Left colon (tissue), 2 donors: ENCODE measurements at places on chromosomes 3 and 15. TPM values are rescaled to one million over a fixed set of nuclear protein-coding genes. Genes with fewer than 3 reads are reported as not detected.
A peak's percentile ranks its signal among the peaks of the same experiment; 100 is the strongest.

DNA sequence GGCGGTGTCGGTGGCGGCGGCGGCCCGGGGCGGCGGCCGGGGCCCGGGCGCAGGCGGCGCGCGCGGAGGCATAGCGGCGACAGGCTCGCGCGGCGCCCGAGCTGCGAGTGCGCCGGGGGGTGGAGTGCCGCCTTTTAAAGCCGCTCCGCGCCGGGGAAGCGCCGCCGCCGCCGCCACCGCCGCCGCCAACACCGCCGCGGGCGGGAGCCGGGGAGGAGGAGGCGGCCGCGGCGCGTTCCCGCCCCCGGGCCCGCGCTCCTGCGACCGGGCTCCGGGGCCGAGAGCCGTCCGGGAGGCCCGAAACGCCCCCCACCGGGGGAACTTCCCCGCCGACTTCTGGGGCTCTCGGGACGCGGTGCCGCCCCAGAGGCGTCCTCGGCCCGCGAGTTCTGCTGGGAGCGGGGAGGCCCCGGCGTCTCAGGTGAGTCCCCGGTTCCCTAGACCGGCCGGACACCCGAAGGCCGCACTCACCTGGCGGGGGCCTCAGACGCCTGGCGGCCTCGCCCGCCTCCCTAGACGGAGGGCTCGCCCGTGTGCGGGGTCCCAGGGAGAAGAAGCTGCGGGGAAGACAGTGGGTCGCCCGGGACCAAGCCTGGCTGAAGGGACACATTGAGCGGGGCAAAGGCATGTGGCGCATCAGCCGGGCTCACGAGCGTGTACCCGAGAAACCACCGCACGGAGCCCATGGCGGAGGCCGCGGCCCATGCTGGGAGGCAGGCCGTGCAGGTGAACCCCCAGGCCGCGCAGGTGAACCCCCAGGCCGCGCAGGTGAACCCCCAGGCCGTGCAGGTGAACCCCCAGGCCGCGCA, at the start of gene PCSK6:
TSS of gene PCSK6 (minus strand) at position 109 of the 809 bp plus-strand sequence. CDS start at position 72, 37 bp downstream.
- peak; percentile 63 for DNase-seq

DNA sequence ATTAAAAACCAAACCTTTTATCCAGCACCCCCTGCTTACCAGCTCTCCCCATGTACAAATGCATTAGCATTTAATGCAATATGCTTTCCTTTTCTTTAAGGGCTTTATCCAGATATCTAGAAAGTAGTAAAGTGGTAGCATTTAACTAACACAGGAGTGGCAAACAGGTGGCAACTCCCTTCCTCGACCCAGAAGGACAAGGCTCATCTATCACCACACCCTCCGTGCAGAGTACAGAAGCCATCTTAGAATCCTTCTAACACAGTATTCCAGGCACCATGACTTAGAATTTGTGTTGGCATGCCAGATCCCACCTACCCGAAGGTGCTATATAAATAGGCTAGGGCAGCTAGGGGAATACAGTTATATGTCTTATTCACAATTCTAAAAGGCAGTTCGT, 148.6 kb upstream of the NSMCE3 start:
- no peak for DNase-seq

GRCh38 chr3:65112751-65113300, 425.0 kb upstream of the ADAMTS9 start:
- no peak for DNase-seq

DNA sequence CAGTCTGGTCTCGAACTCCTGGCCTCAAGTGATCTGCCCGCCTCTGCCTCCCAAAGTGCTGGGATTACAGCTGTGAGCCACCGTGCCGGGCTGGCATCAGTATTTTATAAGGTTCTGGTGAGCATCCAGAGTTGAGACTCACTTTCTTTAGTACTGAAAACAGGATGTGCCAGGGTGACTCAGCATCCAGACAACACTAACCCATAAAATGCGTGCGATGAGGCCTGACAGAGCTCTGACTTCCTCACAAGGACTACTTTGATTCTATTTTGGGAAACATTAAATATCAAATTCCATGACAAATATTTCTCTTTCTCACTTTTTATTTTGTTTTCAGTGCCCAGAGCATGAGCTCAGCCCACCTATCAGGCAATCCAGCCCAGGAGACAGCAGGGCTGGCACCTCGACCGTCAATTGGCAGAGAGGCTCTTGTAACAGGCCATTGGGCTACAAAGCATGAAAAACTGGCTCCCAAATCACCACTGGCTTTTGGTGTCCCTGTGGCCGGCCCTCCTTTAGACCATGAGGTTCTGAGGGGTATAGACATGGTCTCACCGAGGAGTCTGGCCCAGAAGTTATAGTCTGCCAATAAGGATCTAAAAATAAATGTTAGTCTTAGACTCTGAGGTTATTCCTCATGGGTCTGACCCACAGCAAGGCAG, 75.0 kb downstream of the FEM1B start:
- DNase-seq: peak; percentile 58

GRCh38 chr3:66494959-66495667, 5.7 kb downstream of the LRIG1 start:
- no peak for DNase-seq

DNA sequence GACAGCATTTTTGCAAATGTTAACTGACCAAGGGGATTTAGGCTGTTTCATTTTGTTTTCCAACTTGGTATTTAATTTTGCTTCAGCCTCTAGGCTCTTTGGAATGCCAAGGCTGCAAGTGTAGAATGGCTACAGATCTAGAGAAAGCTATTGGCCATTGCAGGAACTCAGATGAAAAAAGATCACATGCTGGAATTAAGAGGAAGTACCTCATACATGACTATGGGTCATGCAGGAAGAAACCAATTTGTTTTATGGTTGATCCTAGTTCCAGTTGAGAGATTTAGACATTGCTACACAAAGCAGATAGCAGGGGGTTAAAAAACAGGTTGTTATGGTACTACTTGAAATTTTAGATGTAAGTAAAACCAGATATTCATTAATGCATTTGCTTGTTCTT, 12.7 kb upstream of the CLDN16 start:
- no peak for DNase-seq

- no peak for DNase-seq
These were observed 36.9 kb upstream of the KPNA4 start for GRCh38 chr3:160602259-160602658.

- DNase-seq: no peak
These were observed 135.3 kb downstream of the FMN1 start for GRCh38 chr15:33059184-33059583.

DNA sequence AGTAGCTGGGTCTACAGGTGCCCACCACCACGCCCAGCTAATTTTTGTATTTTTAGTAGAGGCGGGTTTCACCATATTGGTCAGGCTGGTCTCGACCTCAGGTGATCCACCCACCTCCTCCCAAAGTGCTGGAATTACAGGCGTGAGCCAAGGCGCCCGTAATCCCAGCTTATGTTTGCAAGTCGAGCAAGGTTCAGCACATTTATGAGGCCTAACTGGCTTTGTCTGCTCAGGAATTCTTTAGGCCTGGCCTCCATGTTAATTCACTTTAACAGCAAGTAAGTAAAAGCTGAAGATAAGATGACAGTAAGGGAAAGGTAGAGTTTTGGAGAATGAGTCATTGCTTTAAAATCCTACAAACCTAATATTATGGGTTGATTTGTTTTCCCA, 24.6 kb downstream of the SIDT1 start:
- DNase-seq: peak; percentile 49

DNA sequence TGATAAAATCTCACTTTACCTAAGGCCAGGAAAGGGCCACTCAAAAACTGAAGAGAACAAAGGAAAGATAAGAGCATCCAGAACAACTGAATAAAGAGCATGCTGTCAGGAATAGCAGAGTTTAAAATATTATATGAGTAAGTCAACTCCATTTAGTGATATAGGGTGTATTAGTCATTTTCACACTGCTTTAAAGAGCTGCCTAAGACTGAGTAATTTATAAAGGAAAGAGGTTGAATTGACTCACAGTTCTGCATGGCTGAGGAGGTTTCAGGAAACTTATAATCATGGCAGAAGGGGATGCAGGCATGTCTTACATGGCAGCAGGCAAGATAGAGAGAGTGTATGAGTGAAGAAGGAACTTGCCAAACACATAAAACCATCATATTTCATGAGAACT, 778.0 kb upstream of the NECTIN3 start:
- no peak for DNase-seq

GRCh38 chr3:46209053-46209452, 940 bp upstream of the CCR1 start:
- DNase-seq: no peak

DNA sequence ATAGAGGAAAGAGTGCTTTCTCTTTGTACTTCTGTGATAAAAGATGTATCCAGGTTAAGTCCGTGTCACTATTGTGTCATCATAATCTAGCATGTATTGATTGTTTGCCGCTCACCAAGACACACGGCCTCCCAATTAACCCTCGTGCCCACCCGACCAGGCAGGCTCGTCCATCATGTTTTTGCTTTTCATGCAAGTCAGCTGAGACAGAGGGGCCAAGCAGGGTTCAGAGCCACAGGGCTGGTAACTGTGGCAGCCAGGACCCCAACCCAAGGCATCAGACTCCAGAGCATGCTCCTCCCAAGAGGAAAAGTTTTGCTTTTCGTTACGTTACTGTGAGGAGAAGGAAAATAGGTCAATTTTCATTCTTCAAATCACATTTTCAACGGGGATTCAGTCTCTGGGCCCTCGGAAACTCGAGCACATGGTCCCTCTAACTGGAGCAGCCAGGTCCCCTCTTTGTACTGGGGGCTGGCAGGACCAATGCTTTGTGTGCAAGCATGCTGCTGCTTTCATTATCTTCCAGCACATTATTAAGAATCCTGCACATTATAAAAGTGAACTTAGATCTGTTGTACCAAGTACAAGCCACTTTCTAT, 161.1 kb upstream of the TOPAZ1 start:
- no peak for DNase-seq

GRCh38 chr15:28995705-28996104, 109.9 kb downstream of the APBA2 start:
- no peak for DNase-seq

GRCh38 chr3:128497305-128498126, 4.5 kb upstream of the GATA2 start:
- peak; percentile 77 for DNase-seq

GRCh38 chr3:67017211-67017610, 19.1 kb downstream of the KBTBD8 start:
- DNase-seq: no peak

- DNase-seq: no peak
These were observed 14.7 kb upstream of the CA12 start for GRCh38 chr15:63396152-63396928.

DNA sequence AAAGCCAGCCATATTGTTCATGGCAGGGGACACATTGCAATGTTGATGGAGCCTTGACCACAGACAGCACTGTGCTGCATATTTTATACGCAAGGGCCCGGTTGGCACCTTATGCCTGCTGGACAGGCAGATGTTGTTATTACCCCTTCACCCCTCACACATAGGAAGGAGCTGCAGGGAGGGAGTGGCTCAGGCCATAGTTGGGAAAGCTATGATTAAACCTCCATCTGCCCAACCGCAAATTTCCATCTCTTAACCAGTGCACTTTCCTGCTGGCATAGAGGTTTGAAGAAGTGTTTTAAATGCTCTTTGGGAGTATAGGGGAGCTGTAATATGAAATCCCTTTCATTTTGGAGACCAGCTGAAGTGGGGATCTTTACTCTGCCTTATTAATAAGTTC, 224.7 kb downstream of the CACNA2D3 start:
- DNase-seq: no peak

GRCh38 chr3:100113723-100114412, 433 bp downstream of the FILIP1L start:
- DNase-seq: no peak

GRCh38 chr15:68190048-68190447, 15.1 kb downstream of the CALML4 start:
- DNase-seq: no peak

- DNase-seq: no peak
These were observed 35.1 kb upstream of the PPARG start for GRCh38 chr3:12253516-12254343.

DNA sequence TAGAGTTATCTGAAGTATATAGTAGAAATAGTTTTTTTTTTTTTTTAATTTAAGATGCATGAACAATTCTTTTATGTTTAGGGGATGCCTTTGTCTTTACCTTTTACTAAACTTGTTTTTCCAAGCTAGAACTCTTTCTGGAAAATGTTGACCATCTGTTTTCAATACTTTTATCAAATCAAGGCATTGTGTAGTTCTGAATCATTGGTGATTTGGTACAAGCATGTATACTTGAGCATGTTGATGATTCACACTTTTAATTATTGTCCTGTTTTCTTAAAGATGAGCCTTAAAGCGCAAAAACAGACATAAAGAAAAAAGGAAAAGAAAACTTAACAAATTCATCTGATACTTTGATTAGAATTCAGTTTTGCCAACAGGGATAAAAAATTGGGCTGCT, 28.3 kb downstream of the PDCD6IP start:
- no peak for DNase-seq

DNA sequence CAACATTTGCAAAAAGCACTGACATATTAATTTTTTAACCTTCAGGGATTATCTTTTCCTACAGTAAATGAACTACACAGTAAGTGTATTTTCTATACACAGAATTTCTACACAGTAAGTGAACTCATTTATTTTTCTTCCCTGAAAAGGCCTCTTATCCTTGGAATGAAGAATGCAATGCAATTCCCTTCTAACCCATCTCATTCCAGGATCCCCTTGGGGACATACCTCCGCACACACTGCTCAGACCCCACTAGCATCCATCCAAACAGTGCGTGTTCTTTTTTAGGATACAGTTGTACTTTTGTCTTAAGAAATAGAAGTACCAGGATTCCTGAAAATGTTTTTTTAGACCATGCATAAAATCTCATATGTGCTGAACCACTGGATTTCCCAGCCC, 152.8 kb downstream of the UACA start:
- no peak for DNase-seq

DNA sequence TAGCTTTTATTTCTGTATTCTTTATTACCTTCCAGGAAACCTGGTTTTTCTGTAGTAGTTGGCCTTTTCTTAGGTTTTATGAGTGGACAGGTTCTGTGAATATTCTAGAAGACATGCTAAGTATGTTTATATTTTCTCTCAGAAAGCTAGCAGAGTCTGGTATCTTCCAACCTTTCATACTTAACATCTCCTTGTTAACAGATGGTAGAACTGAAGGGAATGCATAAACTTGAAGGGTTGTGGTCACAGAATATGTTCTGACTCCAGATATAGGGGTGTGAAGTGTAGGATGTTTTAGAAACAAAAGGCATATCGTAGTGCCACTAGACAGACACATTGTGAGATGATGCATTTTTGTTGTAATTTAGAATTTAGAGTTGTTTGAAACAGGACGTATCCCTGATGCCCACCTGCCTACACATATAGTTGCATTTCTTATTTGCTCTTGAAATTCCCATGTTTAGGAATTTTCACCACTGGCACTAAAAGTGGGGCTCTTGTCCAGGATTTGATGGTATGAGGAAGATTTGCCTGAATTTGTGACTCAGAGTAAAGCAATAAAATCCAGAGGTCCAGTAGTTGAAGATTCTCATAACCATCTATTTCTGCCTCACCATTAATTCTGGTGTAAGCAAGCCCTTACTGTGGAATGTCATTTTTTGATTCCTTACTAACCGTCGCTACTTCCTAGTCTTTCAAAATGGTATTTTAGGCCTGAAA, 274.5 kb downstream of the FEZF2 start:
- no peak for DNase-seq

- peak; percentile 57 for DNase-seq
These were observed 801 bp downstream of the ARHGAP31 start for GRCh38 chr3:119294696-119295671.

CIB1 gene
- total RNA-seq: 235 TPM

AP3B2 gene
- total RNA-seq: 1.9 TPM

MESP1 gene
- 9.7 TPM for total RNA-seq

KCNMB3 gene
- total RNA-seq: 1.5 TPM

SI gene
- total RNA-seq: 56.4 TPM

DUOXA2 gene
- total RNA-seq: 4.9 TPM

FAM107A gene
- 10.2 TPM for total RNA-seq

CDHR4 gene
- total RNA-seq: not detected

CDCP1 gene
- total RNA-seq: 97.0 TPM

SLC22A13 gene
- total RNA-seq: 0.61 TPM

AGBL1 gene
- total RNA-seq: 0.22 TPM

SRGAP3 gene
- 8.0 TPM for total RNA-seq
